Stomach (tissue), 19 donors: ENCODE measurements at places on chromosomes 5 and 9.
A peak's percentile ranks its signal among the peaks of the same experiment; 100 is the strongest.

- H3K27ac ChIP-seq, result no peak overlapping the region
- peak; percentile 56 for DNase-seq
- H3K27me3 ChIP-seq, result no peaks in the 10 kb centered on the region
- H3K36me3 ChIP-seq, result no peaks in the 10 kb centered on the region
- H3K4me3 ChIP-seq, result no peak overlapping the region
Measured at GRCh38 chr9:12464910-12465512, 228.2 kb upstream of the TYRP1 start.

DNA sequence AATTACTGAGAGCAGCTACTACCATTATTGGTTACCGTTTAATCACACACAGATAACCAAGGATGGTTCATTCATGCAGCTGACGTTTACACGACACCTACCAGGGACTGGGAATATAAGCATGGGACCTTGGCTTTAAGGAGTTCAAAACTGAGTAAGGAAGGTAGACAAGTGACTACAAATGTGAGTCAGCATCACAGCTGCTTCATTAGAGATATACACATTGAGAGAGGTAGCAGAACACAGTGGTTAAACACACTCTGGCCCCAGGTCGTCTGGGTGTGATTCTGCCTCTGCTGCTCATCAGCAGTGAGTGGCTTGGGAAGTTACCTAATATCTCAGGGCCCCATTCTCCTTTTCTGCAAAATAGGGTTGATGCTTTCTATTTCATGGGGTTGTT lies 268.6 kb downstream of the NR3C1 start:
- peaks cover 18% of the 10 kb centered on the region for H3K36me3 ChIP-seq
- H3K4me3 ChIP-seq, result no peak overlapping the region
- H3K27me3 ChIP-seq, result no peaks in the 10 kb centered on the region
- no peaks in the 10 kb centered on the region for H3K4me1 ChIP-seq

DNA sequence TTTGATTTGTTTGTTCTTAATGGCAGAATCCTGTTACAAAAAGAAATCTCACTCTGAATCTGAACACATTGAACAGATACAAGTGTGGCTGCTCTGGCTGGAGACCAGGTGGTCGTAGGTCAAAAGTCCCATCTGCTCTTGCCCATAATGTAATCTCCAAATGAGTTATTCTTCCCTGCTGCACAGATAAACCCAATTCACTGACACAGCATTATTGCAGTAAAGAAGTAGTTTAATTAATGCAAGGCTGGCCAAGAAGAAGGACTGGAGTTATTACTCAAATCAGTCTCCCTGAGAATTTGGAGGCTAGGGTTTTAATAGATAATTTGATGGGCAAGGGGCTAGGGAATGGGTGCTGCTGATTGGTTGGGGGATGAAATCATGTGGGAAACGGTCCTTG lies 52.6 kb downstream of the PUM3 start:
- H3K27me3 ChIP-seq, result no peaks in the 10 kb centered on the region
- H3K36me3 ChIP-seq, result peaks cover 65% of the 10 kb centered on the region
- no peaks in the 10 kb centered on the region for H3K4me1 ChIP-seq
- H3K27ac ChIP-seq, result no peak overlapping the region
- no peak for DNase-seq
- no peak overlapping the region for H3K4me3 ChIP-seq

DNA sequence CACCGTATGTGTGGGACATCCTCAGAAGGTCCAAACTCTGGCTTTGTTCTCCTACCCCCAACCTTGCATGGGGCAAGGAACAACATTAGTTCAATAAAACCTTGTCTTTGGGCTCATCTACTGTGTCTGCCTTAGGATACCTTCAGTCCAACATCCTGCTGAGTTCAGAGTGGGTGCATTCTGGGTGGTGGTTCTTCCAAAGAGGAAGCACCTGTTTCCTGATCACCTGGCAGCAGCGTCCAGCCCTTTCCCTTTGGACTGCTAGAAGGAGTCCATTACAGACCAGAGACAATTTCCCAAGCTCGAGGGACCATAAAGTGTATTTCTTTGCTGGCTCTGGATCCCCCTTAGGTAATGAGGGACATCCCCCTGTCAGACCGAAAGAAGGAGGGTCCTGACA lies 154.1 kb downstream of the SEMA6A start:
- no peak overlapping the region for H3K27ac ChIP-seq
- no peak for DNase-seq
- H3K27me3 ChIP-seq, result no peaks in the 10 kb centered on the region
- no peak overlapping the region for H3K4me3 ChIP-seq
- no peaks in the 10 kb centered on the region for H3K36me3 ChIP-seq

DNA sequence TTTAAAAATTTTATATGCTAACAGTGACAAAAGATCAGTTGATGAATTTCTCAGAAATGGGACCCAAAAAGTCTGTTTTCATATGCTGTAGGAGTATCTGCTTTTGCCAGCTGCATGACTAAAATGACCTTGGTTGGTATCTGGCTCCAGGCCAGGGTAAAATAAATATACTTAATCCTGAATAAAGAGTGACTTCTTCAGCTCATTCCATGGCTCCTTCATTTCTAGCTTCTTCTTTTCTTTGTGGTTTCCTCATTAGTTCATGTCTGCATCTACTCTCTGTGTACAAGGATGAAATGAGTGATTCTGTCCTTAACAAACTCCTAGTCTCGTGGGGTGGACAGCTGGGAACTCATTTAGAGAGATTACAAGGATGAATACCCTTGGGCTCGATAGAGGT lies 36.0 kb downstream of the RCL1 start:
- H3K4me3 ChIP-seq, result no peak overlapping the region
- H3K4me1 ChIP-seq, result peaks cover 21% of the 10 kb centered on the region
- no peak overlapping the region for H3K27ac ChIP-seq
- H3K36me3 ChIP-seq, result no peaks in the 10 kb centered on the region
- no peaks in the 10 kb centered on the region for H3K27me3 ChIP-seq
- peak; percentile 54 for DNase-seq

DNA sequence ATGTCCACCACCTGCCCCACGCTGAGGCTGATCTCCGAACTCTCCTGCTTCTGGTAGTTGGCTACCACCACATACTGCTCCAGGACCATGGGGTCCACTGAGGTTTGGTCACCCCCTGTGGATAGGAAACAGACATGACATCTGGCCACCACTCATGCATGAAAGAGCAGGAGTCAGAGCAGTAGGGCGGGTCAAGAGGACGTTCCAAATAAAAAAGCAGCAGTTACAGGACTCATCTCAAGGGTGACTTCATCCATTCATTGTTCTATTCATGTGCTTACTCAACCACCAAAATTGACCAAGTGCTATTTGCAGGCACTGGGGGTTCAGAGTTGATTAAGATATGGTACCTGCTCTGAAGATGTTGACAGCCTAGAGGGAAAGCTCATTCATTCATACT lies 79.2 kb upstream of the UBTD2 start:
- H3K27ac ChIP-seq, result no peak overlapping the region
- H3K36me3 ChIP-seq, result peaks cover 6% of the 10 kb centered on the region
- DNase-seq, result no peak
- no peak overlapping the region for H3K4me3 ChIP-seq
